ENCODE measurements at places on chromosomes 4 and X.

DNA sequence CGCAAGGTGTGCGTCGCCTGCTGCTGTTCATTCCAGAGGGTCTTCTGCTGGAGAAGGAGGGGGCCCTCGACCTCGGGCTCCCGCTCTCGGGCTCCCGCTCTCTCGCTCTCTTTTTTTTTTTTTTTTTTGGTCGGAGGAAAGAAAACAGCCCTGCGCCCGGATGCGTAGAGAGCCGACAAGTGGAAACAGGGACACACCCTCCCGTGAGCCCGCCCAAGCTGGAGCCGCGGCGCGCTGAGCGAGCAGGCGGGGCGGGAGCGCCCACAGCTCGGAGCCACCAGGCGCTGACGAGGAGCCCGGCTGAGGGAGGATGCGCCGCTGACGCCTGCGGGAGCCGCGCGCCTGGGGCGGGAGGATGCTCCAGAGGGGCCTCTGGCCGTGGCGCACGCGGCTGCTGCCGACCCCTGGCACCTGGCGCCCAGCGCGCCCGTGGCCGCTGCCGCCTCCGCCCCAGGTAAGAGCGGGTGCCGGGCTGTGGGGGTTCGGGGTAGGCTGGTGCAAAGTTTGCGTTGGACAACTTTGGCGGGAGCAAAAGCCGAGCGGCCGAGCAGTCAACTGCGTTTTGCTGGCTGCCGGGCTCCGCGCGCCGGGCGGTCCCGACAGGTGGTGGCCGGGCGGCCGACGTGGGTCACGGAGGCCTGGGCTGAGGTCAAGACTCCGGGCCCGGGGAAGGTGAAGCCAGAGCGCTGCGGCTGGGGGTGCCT, at the start of gene MCUB:
Gene MCUB, plus strand, starts transcription at position 264 of the 704 bp plus-strand sequence. Its CDS starts 92 bp downstream, at position 356.
- H3K36me3 ChIP-seq = no peaks in the 10 kb centered on the region
- no peak within 1 kb of the TSS for H3K27ac ChIP-seq
- no peaks in the 10 kb centered on the region for H3K27me3 ChIP-seq
- H3K4me3 ChIP-seq = peak within 1 kb of the TSS; percentile 89
- H3K4me1 ChIP-seq = no peaks in the 10 kb centered on the region

- no peak for DNase-seq
- H3K36me3 ChIP-seq = no peaks in the 10 kb centered on the region
- no peak overlapping the region for H3K4me3 ChIP-seq
Measured at GRCh38 chr4:10746371-10747171, 62.0 kb upstream of the CLNK start.

- H3K27ac ChIP-seq = peak overlapping the region; percentile 90
- H3K27me3 ChIP-seq = no peaks in the 10 kb centered on the region
- DNase-seq = peak; percentile 88
- H3K4me3 ChIP-seq = peak overlapping the region; percentile 94
- no peaks in the 10 kb centered on the region for H3K36me3 ChIP-seq
Measured at GRCh38 chrX:73943693-73944562, 360.1 kb upstream of the ZCCHC13 start.

DNA sequence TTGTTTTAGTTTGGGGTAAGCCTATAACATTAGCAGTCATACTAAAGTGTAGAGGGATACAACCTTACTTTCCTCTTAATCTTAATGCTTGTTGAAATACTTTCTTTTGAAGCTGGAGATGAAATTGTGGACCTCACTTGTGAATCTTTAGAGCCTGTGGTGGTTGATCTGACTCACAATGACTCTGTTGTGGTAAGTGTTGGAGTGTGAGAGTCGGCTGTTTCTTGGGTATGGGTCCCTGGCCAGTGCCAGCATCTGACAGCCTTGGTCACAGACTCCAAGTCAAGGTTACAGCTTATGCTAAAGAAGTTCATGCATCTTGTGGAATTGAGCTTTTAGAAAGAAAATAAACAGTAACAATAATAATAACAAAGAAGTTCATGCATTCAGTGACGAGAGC, 31.6 kb downstream of the RNF4 start:
- no peaks in the 10 kb centered on the region for H3K36me3 ChIP-seq
- DNase-seq = no peak
- H3K4me1 ChIP-seq = no peaks in the 10 kb centered on the region
- no peak overlapping the region for H3K4me3 ChIP-seq
- H3K27me3 ChIP-seq = no peaks in the 10 kb centered on the region

DNA sequence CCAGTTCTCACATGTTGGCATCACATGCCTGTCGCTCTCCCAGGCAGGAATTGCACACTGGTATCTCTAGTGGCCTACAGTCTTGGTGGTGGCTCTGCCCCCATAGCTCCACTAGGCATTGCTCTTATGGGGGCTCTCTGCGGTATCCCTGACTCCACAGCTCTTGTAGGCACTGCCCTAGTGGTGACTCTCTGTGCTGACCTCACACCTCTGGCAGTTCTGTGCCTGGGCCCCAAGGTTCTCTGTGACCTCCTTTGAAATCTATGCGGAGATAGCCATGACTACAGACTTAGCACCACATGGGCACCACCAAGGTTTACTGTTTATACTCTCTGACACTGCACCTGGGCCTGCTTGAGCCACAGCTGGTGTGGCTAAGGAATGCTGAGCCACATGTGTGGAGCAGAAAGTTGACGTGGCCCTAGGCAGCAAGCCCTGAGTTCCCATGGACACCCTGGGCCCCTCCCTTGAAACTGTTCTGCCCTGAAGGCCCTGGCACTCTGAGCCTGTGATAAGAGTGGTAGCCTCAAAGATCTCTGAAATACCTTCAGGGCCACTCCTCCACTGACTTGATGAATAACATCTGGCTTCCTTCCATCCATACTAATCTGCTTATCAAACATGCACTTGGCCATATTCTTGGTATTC, 8.0 kb downstream of the SLC9B1 start:
- no peak for DNase-seq
- no peak overlapping the region for H3K27ac ChIP-seq
- H3K27me3 ChIP-seq = no peaks in the 10 kb centered on the region
- H3K4me1 ChIP-seq = no peaks in the 10 kb centered on the region
- no peaks in the 10 kb centered on the region for H3K36me3 ChIP-seq

DNA sequence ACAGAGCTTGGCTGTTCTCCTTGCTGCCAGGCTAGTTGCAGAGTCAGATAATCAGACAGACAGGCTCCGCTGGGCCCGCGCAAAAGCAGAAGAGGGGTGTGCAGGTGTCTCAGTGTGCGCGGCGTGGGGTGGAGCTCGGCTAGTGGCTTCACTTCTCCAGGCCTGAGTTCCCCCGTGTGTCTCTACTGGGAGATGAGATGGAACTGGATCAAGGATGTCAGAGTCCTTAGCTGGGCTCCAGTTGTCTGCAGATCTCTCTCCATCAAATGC, 21.1 kb downstream of the HTRA3 start:
- no peak overlapping the region for H3K4me3 ChIP-seq
- no peaks in the 10 kb centered on the region for H3K36me3 ChIP-seq
- H3K4me1 ChIP-seq = peaks cover 2% of the 10 kb centered on the region
- H3K27me3 ChIP-seq = peaks cover 10% of the 10 kb centered on the region
- H3K27ac ChIP-seq = no peak overlapping the region

- peaks cover 2% of the 10 kb centered on the region for H3K4me1 ChIP-seq
- no peak overlapping the region for H3K4me3 ChIP-seq
- no peaks in the 10 kb centered on the region for H3K27me3 ChIP-seq
- no peak for DNase-seq
- H3K36me3 ChIP-seq = peaks cover 7% of the 10 kb centered on the region
Measured at GRCh38 chr4:153067376-153067775, 131.3 kb downstream of the FHDC1 start.

- H3K27me3 ChIP-seq = peaks cover 16% of the 10 kb centered on the region
- H3K27ac ChIP-seq = no peak overlapping the region
- peaks cover 10% of the 10 kb centered on the region for H3K4me1 ChIP-seq
- no peak for DNase-seq
- H3K36me3 ChIP-seq = peaks cover 12% of the 10 kb centered on the region
- H3K4me3 ChIP-seq = no peak overlapping the region
Measured at GRCh38 chr4:874056-874455, 48.1 kb upstream of the CPLX1 start.

GRCh38 chr4:47551682-47552081, 66.6 kb downstream of the ATP10D start:
- H3K27me3 ChIP-seq = no peaks in the 10 kb centered on the region
- H3K27ac ChIP-seq = no peak overlapping the region
- peaks cover 6% of the 10 kb centered on the region for H3K36me3 ChIP-seq
- no peak overlapping the region for H3K4me3 ChIP-seq

DNA sequence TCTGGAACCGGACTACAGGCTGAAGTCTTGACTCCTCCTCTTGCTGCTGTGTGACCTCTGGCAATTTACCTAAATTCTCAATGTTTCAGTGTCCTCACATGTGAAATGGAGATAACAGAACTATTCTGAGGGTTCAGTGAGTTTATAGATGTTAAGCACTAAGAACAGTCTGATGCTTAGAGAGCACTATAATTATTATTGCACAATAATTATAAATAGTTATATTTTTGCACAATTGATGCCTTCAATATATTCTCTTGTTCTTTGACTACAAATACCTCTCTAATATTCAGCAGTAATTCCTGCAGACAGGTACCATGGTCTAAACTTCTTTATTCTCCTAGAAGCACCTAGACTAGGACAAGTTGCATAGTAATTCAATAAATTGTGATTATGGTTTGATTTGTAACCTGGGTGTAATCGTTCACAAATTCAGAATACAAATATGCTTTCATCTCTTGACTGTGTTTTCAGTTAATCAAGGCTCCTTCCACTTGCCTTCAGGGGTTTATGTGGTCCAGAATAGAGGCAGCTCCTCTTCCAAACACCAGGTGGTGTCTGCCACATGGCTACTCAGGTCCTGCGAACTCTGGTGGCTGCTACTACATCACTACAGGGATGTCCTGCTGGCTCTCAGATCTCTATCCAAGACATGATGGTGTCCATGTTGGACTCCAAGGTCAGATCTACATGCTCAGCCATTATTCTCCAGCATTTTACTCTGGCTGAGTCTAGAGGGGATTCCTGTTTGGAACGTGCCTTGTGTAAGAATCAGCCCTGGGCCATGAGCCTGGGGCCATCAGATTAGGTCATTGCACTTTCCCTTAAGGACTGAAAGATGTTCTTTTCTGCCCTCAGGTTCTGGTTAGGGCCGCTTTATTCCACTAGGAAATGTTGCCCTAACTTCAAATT, 103.4 kb downstream of the QRFPR start:
- H3K4me3 ChIP-seq = no peak overlapping the region
- no peaks in the 10 kb centered on the region for H3K4me1 ChIP-seq
- no peak overlapping the region for H3K27ac ChIP-seq
- no peaks in the 10 kb centered on the region for H3K27me3 ChIP-seq

DNA sequence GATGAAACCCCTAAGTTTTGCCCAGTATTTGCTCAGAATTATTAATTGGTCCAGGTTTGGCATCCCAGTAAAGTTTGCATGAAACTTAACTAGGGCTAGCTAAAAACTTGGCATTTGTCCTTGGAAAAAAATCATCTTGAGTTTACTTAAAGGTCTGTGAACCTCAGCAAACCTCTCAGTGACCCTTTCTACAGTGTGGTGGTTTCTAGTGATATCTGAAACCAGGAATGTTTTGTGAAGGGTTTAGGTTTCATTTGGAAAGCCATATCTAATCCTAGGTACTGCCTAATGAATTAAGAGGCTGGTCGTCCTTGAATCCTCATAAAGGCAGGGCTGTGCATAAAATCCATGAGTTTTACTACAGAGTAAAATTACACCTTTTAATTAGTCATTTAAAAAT, 218.5 kb upstream of the ANKRD50 start:
- H3K4me1 ChIP-seq = no peaks in the 10 kb centered on the region
- H3K36me3 ChIP-seq = no peaks in the 10 kb centered on the region
- H3K27me3 ChIP-seq = no peaks in the 10 kb centered on the region
- no peak for DNase-seq
- H3K4me3 ChIP-seq = no peak overlapping the region
- no peak overlapping the region for H3K27ac ChIP-seq

GRCh38 chr4:81136161-81136905, 78.7 kb downstream of the PRKG2 start:
- H3K36me3 ChIP-seq = peaks cover 10% of the 10 kb centered on the region
- DNase-seq = no peak
- no peak overlapping the region for H3K27ac ChIP-seq
- H3K4me3 ChIP-seq = no peak overlapping the region
- peaks cover 2% of the 10 kb centered on the region for H3K27me3 ChIP-seq

GRCh38 chrX:45628041-45628440, 427.4 kb upstream of the DIPK2B start:
- no peak overlapping the region for H3K4me3 ChIP-seq
- no peaks in the 10 kb centered on the region for H3K27me3 ChIP-seq
- H3K27ac ChIP-seq = no peak overlapping the region

DNA sequence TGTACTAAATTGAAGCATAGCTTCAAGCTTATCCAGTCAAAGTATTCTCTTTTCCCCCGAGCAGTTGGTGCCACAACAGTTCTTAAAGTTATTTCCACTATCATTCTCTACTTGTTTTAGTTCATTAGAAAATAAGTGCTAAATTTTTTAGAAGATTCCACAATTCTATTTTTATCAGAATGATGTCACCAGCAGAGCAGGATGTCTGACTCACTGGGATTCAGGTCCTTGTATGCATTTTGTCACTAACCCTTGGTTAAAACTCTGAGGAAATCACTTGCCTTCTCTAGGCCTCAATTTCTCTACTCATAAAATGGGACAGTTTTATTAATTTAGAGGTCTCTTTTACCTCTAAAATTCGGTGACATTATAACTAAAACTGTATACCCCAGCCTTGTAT, 3.4 kb downstream of the DDX53 start:
- H3K27me3 ChIP-seq = no peaks in the 10 kb centered on the region
- no peaks in the 10 kb centered on the region for H3K4me1 ChIP-seq
- no peak overlapping the region for H3K4me3 ChIP-seq
- no peak for DNase-seq
- no peaks in the 10 kb centered on the region for H3K36me3 ChIP-seq

GRCh38 chr4:6278801-6279197, 9.1 kb downstream of the WFS1 start:
- peaks cover 4% of the 10 kb centered on the region for H3K27me3 ChIP-seq
- peaks cover 16% of the 10 kb centered on the region for H3K4me1 ChIP-seq
- no peak for DNase-seq

DNA sequence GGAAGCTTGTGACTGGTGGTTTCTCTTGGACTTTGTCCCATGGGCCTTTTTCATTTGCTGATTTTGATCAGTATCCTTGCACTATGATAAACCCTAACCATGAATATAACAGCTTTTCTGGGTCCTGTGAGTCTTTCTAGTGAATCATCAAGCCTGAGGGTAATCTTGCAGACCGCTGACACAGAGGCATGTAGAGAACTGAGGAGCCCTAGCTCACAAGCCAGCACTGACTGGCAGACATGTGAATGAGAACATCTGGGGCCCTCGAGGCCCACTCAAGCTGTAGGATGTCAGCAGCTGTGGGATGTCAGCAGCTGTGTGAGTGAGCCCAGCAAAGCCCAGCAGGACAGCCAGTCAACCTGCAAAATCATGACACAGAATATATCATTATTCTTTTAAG, 36.7 kb downstream of the HMGB3 start:
- no peaks in the 10 kb centered on the region for H3K4me1 ChIP-seq
- DNase-seq = no peak
- H3K4me3 ChIP-seq = no peak overlapping the region
- no peaks in the 10 kb centered on the region for H3K36me3 ChIP-seq

- H3K4me3 ChIP-seq = peak overlapping the region; percentile 82
- peaks cover 4% of the 10 kb centered on the region for H3K4me1 ChIP-seq
- peaks cover 11% of the 10 kb centered on the region for H3K36me3 ChIP-seq
- peaks cover 2% of the 10 kb centered on the region for H3K27me3 ChIP-seq
Measured at GRCh38 chrX:69538321-69538876, 34.3 kb downstream of the NALF2 start.

GRCh38 chrX:94058728-94059382, 384.8 kb downstream of the FAM133A start:
- no peak overlapping the region for H3K4me3 ChIP-seq
- H3K27ac ChIP-seq = no peak overlapping the region

- no peaks in the 10 kb centered on the region for H3K36me3 ChIP-seq
- DNase-seq = no peak
- H3K4me1 ChIP-seq = peaks cover 3% of the 10 kb centered on the region
Measured at GRCh38 chrX:24761306-24761705, 67.6 kb downstream of the POLA1 start.
